Lower lobe of right lung (tissue), 2 donors: ENCODE measurements at places on chromosomes 5 and 9.

- no peak for DNase-seq
These were observed 5.7 kb upstream of the NOTCH1 start for GRCh38 chr9:136551401-136552116.

DNA sequence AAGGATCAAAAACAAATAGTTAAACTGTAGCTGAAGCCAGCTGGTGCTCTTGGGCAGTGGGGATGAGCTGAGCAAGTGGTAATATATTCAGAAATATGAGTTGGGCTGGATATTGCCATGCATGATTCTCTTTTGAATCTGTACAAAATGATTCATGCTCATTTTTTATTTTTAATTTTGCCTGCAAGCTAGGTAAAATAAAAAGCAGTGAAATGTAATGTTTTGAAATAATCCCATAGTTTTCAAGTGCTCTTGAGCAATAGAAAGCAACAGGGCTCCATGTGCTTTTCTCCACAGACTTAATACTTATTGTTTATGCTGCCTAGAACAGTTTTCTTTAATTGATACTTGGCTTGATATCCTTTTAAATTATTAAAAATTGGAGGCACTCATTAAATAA is 489.3 kb downstream of the TLE4 start:
- no peak for DNase-seq

- no peak for DNase-seq
These were observed 4.0 kb downstream of the SNX30 start for GRCh38 chr9:112754578-112754977.

DNA sequence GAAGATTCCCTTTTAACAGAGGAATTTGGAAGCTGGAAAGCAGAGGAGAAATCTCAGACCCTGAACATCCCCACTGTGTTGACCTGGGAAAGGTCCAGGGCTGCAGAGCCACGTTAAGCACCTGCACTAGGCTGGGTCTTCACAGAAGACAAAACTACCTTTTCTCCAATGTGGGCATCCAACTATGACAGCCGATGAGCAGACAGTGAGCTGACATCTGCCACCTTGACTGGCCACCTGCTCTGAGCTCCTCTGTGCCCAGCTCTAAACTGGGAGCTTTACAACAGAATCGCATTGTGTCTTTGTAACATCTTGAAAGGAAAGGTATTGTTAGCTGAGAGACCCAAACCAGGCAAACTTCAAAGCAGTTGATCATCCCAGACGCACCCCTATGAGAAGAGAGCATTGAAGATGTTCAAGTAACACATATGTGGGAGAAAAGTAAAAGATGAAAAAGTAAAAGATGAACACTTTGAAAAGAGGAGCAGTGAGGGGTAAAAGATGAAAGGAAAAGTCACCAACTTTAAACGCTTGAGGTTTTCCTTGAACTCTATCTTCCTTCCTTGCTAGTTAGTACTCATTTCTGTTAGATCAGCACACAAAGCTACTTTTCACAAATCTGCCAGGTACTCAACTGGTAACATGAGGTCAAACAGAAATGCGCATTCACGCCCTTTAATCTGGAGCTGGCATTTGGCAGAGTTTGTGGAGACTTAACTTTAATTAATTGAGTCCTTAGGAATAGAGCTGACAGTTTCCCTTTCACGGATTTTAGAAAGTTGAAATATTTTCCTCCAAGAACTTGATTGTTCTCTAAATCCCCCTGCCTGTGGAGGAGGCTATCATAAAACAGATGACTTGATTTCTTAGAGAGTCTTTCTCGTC is 53.2 kb upstream of the CTXN3 start:
- no peak for DNase-seq

DNA sequence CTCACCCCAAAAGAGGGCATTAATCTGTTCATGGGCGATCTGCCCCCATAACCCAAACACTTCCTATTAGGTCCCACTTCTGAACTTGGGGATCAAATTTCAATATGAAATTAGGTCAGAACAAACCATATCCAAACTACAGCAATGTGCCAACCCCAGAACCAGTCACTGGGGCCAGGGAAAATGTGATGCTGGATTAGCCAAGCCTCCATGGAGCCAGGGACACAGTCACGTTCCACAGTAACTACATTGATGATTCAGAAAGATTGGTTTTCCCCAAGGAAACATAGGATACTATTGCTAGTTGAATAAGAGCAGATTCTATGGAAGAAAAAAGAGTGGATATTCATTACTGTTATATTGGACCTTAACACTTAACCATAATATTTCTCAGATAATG is 84.2 kb downstream of the GIN1 start:
- no peak for DNase-seq

GRCh38 chr5:61840361-61840760 is 465.6 kb upstream of the KIF2A start:
- no peak for DNase-seq

GRCh38 chr5:150081541-150082283 is 4.6 kb downstream of the CSF1R start:
- peak; percentile 90 for DNase-seq

DNA sequence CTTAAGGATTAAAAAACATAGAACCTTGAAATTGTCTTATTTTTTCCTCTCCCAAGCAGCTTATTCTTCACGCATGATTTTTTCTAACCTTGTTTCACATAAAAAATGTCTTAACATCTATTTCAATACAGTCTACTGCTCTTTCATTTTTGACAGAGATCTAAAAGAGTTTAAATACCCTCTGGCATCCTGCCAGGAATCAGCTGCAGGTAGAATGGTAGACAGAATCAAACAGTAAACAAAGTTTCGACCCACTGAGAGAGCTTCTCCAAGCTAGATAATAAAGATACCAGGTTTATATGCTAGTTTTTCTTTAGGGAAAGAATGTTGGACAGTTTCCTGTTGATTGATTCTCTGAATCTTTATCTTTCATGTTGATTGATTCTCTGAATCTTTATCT is 555.8 kb upstream of the CDH9 start:
- DNase-seq = no peak

DNA sequence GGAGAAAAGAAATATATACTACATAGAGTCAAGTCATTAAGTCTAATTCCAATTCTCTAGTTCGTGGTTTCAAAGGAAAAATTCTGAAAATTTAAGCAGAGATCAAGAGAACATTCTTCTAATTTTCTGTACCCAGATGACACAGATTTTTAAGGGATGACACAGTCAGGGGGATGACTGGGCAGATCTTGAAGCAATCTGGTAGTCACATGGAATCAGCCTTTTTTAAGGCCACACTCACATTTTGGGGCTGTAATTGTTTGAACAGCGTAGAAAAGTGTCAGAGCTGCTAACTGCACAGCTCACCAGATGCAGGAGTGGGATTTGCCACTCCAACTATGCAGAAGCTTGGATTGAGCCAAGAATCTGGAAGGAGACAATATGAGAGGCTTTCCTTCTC is 20.4 kb downstream of the PDE4D start:
- no peak for DNase-seq

DNA sequence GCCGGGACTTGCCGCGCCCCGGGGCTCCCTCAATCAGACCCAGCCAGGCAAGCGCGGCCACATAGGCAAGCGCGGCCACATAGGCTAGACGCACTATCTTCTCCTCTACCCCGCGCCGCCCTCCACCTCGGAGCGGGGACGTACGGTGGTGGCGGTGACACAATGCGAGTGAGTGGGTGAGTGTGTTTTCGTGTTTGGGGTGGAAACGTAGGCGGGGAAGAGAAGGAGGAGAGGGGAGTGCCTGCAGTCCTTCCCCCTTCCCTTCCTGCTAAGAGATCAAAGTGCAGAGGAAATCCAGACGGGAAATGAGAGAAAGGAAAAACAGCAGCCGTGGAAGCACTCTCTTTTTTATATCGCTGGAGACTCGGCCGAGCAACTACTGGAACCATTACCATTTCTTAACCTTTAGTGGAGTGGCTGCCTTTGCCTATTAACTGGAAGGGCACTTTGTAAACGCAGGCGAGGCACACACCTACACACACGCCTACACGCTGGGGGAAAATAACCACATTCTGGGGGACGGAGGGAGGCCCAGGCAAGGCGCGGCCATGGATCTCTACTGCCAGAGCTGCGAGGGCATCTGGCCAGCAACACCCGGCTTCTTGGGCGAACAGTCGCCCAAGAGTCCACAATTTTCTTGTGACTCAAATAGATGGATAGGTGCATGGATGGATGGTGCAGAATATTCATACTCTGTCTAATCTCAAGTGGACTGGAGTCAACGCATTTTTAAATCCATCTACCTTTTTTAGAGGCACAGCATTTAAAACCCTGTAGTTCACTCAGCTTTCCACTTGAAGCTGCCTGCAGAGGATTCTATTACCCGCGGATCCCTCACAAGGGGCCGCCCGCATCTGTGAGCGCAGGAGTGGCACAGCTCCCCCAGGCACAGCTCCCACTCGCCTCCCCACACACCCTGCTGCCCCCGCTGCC is 2.1 kb downstream of the EDIL3 start:
- peak; percentile 51 for DNase-seq

- DNase-seq = peak; percentile 74
These were observed 43.8 kb downstream of the STOM start for GRCh38 chr9:121326130-121326838.

- DNase-seq = no peak
These were observed 24.3 kb upstream of the NCS1 start for GRCh38 chr9:130147910-130148309.

GRCh38 chr5:7667216-7667767 is 183.6 kb downstream of the CFAP90 start:
- no peak for DNase-seq

DNA sequence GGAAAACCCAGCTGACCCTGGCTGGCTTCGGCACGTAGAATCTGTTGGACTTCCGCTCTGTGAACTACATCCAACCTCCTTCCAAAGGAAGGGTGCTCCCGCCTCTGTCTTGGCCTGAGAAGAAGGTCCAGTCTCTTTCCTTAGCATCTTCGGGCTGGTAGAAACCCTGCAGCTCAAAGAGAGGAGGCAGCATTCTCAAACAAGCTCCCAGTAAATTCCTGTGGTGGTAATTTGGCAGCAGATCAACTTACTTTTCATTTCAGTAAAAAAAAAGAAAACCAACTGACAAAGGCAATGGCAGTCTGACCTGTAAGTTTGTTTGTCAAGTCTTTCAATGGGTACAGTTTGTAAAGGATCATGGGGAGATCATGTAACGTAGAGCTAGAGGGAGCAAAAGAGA is 176.7 kb downstream of the MED10 start:
- DNase-seq = no peak

GRCh38 chr5:142186857-142187594 is 78.4 kb downstream of the NDFIP1 start:
- no peak for DNase-seq

GRCh38 chr9:88990041-88990728 is 1.1 kb upstream of the S1PR3 start:
- no peak for DNase-seq

DNA sequence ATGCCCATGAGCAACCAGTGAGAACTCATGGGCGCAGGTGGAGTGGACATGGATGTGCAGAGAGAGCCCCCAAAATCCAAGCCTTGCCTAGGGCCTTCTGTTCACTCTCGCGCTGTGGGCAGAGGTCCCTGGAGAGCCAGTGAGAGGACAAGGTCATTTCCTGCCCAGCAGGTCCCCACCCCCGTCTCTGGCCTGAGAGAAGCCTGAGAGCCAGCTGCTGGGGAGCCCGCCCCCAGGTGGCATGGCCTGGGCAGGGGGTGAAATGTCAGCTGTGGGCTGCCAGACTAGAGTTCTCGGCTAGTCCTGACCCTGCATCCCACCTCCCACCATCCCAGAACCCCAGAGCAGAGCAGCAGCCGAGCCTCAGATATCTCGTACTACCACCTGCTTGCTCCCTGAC is 85.3 kb downstream of the BARX1 start:
- DNase-seq = no peak

- DNase-seq = no peak
These were observed 305.7 kb upstream of the KCNN2 start for GRCh38 chr5:114056185-114056538.

- peak; percentile 87 for DNase-seq
These were observed 663 bp downstream of the ISOC1 start for GRCh38 chr5:129094924-129095899.

GRCh38 chr9:80285326-80285725 is 713.6 kb downstream of the TLE4 start:
- no peak for DNase-seq

GRCh38 chr5:9421884-9422283 is 124.0 kb downstream of the SEMA5A start:
- no peak for DNase-seq

DNA sequence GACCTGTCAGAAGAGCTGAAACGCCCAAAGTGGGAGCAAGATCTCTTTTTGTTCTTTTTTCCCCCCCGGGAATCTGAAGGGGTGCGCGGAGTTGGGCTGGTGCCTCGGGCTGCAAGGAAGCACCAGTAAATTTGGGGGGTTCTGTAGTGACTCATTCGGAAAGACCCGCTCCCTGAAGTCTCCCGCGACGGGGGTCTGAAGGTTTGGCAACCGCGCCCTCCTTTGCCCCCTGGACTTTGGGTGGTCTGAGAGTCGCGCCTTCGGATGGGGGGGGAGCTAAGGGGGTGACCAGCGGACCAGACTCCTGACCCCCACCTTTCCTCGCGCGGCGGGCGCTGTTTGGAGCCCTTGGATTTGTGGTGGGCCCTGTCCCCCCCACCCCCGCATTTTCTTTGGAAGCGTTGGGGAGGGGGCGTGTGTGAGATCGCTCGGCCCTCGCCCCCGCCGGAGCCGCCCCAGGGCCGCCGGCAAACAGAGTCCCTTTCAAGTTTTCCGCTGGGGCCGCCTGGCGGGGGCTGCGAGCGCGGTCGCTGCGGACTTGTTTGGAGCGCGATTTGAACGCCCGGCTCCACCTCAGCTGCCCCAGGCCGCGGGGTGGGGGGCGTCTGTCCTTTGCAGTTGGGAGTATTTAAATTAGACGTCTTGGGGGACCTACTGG is 2.0 kb downstream of the CXXC5 start:
- peak; percentile 50 for DNase-seq

DNA sequence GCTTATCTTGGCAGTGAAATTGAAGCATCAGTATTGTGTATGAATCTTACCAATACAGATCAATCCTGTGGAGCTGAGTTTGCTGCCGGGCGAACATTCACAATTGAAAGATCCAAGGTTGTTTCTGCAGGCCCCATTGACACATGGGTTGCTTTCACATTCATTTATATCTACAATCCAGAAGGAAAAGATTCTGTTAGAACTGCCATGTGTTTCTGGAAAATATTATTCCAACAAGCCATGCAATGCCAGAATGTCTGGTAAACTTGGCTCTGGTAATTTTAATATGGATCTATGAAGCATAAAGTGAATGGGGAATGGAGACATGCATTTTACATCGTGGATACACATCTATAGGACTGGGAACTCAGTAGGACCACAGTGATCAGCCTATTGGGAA is 180.8 kb downstream of the FBN2 start:
- DNase-seq = no peak

DNA sequence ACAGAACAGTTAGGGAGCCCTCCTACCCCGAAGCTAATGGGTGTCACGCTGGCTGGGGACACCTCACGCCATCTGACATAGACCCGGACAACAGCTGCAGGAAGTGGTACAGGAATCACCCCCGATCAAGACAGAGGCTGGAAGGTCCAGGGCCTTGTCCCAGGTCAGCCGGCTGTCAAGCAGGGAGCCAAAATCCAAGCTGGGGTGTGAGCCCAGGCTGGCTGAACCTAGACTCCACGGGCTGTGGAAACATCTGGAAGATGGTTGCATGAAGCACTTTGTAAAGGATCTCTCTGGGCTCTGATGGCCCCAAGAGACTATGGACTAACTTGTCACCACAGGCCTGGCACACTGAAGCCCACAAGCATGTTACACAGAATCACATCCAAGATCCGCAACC is 68.9 kb upstream of the STXBP1 start:
- DNase-seq = no peak
